GM23248 (cell line): ENCODE measurements at places on chromosomes 3 and 15.

DNA sequence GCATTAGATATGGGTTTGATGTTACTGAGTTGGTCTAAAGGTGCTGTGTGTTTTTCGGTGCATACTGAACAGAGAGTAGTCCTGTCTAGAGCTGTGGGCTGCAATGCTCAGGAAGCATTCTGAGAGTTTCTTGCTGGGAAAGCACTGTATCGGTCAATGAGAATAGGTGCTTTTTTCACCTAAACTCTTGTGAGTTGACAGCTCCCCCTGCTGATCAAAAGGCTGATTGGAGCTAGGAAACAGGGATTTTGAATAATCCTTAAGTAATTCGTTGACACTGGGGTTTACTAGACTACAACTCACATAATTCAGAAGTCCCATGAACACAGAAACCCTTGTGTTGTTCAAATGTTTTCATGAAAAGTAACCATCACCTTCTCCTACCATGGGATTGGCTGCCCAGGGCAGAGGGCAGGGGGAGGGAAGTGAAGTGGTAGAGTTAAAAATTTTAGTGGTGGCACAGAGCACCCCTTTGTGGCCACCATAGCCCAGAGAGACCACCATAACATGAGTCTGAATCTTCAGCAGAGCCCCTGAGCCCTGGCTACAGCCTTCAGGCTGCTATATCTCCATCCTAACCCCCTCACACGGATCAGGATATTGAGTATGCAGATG, 13.0 kb upstream of the MANF start:
- DNase-seq, result peak; percentile 85

DNA sequence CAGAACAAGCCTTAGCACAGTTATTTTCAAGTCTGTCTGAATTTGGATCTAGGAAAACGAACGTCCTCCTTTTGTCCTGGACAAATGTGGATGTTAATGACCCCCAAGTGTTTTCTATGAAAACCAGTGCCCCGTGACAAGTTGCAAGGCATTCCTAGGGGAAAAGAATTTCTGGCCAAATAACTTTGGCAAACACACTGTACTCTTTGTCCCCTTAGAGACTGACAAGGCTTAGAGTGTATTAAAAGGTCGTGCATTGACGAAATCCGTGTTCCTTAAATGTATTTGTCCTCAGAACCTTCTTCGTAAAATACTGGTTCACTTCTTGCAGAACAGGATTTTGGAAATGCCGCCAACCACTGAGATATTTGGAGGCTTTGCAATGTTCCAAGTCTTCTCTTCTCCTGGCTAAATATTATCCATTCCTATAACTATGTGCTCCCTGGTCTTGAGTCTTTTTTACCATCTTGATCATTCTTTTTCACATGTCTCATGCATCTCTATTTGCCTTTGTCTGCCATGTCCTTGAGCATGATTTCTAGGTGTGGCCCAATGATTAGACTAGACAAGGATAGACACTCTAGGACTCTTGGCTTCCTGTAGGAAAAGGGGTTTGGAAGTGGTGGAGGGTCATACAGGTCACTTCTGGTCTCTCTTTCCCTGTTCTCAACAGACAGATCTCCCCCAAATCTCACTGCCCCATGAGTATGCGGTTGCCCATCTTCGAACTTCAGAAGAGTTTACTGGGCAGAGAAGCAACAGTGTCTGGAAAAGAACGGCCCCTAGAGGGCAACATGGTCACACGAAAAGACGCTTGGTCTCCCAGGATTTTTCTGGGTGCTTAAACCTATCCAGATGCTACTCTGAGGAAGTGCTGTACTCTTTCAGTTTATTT, 117.5 kb downstream of the EDEM1 start:
- peak; percentile 65 for DNase-seq

DNA sequence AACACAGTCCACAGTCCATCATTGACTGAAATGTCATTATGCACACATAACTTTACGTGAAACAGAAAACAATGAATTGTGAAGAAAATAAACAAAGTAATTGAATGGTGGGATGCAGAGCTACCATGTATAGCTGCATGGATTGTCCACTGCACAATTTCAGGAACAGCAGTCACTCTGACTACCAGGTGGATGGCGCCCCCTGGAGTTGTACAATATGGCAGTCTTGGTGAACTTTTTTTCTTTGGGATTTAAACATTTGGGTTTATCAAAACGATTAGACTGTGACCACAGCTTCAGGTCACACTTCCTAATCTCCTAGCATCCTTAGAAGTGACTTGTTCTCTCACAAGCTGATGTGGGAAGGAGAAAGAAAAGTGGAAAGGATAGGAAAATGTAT, 48.9 kb upstream of the TCF12 start:
- DNase-seq, result peak; percentile 51

DNA sequence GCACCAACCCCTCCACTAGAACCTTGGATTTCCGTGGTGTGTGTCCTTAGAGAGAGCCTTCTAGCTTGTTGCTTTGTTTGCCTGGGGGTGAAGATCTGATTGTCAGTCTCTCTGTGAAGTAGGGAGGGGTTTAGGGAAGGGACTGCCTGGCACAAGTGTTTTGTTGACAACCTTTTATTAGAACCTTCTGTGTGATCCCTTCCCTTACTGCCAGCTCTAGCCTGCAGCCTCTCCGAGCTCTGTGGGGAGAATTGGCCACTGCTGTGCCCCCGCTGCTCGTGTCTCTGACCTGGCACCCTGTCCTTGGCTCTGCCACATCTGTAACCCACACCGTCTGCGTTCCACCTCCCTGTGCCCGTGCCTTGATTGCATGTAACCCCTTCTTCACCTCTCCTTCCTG, 30.9 kb upstream of the PCSK6 start:
- DNase-seq, result no peak

DNA sequence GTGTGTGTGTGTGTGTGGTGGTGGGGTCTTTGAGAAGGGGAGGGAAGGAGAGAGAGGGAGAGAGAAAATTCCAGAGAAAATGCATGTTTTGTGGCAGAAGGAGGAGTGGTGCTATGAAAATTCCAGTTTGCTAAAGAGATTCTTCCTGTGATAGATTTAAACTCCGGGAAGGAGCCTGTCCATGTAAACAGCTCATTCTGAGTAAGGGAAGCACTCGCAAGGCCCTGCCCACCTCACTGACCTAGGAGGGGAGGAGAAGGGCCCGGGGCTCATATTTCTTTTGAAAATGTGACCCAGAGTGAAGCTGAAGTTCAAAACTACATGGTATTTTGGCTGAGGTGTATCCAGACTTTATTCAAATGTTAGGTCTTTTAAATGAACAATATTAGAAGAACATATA, 41.3 kb downstream of the ADAMTSL3 start:
- DNase-seq, result no peak

- no peak for DNase-seq
Measured at GRCh38 chr15:38562278-38562677, 2.3 kb downstream of the RASGRP1 start.

DNA sequence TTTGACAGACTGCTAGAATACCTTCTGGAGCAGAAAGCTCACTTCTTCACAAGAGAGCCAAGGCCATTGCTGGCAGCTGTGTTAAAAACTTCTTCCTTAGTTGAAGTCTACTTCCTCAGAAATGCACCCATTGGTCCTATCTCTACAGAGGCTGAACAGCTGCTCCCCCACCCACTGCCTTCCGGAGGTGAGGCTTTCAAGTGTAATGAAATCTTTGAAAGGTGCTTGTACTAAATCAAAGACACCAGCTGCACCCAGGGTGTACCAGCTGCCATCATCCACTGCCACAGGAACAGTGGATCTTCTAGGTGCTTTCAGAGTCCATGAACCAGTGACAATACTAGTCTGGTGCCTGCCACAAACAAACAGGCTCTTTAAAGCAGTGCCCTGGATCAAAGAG, 26.4 kb upstream of the HERC1 start:
- no peak for DNase-seq

DNA sequence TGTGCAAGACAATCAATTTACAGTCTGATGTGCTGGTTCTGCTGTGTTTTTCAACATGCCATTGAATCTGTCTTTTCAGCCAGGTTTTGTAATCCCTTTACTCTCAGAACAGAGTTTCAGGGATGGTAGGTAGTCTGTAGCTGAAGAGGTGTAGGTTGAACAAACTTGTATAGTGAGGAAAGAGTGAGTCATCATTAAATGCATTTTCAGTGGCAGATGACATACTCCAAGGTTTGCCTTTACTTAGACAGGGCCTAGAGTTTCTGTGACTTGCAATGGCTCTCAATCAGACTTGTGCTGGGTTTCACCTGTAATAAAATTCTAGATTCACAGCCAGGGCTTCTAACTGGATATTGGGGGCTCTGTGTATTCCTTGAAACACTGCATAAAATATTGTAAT, 94.6 kb downstream of the CYP19A1 start:
- DNase-seq, result peak; percentile 55

DNA sequence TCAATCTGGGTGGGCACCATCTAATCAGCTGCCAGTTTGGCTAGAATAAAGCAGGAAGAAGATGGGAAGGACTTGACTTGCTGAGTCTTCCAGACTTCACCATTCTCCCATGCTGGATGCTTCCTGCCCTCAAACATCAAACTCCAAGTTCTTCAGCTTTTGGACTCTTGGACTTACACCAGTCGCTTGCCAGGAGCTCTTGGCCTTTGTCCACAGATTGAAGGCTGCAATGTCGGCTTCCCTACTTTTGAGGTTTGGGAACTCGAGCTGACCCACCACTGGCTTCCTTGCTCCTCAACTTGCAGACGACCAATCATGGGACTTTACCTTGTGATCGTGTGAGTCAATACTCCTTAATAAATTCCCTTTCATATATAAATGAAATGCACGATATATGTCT, 8.6 kb upstream of the LIPC start:
- DNase-seq, result peak; percentile 18

GRCh38 chr15:81959196-81959595, 86.6 kb downstream of the MEX3B start:
- DNase-seq, result no peak

- DNase-seq, result peak; percentile 69
Measured at GRCh38 chr3:37129871-37130270, 44.5 kb downstream of the LRRFIP2 start.

DNA sequence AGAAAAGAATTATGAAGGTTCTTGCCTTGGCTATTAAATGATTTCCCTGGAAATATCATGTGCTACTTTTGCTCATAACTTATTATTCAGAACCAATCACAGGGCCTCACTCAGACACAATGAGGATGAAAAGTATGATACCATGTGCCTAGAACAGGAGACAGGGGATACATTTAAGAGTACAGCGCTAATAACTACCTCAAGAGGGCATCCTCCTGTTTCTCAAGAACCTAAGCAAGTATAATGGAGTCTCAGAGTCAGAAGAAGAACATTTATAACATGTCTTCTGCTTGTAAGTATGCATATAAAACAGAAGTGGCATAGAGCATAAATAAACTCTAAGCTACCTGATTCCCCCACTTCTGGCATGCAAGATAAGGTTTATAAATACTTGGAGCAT, 125.4 kb upstream of the MME start:
- DNase-seq, result peak; percentile 72

- DNase-seq, result peak; percentile 28
Measured at GRCh38 chr3:178405531-178405930, 130.7 kb upstream of the KCNMB2 start.

DNA sequence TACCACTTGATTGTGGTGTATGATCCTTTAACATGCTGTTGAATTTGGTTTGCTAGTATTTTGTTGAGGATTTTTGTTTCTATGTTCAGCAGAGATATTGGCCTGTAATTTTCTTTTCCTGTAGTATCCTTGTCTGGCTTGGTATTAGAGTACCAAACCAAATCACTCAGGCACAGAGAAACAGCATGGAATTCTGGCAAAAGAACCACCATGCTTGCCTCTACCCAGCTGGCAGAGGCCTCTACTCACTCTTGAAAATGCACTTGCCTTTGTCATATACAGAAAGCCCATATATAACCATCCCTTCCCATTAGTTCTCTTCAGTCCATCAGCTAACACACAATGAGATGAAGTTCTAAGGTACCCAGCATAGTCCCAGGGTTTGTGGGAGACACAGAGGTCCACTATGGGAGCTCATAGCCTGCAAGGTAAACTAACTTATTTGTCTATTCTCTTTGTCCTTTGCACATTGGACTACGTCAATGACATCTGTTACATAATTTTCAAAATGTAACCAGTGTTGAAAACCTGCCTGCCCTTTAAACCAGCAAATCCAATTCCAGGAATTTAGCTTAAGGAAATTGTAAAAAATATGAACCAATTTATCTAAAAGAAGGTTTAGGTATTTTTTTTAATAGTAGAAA, 82.1 kb upstream of the POMGNT2 start:
- DNase-seq, result no peak

DNA sequence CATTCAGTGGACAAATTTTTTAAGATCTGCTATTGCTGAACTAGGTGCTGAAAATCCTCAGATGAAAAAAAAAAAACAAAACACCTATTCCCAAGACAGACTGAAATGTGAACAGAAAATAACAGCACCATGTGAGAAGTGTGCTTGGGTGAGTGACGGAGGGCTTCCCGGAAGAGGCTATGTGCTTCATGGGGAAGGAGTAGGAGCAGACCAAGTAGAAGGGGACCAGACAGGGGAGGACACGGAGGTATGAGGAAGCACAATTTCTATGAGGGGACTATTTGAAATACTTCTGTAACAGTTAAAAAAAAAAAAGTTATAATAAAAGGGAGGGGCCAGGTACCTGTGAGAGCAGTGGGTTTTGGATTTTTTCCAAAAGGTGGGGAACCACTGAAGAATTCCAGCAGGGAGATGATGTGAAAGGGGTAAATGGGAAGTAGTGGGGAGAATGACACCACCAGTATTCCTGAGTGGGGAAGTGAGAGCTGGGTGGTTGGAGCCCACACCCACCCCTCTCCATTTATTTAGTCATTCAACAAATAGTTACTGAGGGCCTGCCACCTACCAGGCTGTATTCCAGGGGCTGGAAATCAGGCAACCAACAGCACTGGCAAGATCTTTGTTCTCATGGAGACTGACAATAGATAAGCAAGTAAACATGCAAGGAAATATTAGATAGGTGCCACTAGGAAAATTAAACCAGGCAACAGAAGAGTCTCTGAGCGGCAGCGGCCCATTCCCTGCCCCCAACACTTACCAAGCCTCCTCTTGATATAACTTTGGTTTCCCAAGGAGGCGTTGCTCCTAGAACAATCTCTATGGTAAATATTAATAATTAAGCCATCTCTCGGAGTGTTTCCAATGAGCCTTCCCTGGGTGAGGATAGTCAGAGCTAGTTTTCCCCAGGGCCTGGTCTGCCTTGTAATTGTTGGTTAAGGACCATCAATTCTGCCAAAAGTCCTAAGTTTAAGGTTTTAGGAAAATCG, 3.8 kb upstream of the USP3 start:
- DNase-seq, result no peak

GRCh38 chr3:88725440-88726165, 381.8 kb upstream of the EPHA3 start:
- no peak for DNase-seq

- DNase-seq, result no peak
Measured at GRCh38 chr3:13470894-13471574, 9.1 kb upstream of the HDAC11 start.
